ENCODE measurements at places on chromosomes 1 and 21.
A peak's percentile ranks its signal among the peaks of the same experiment; 100 is the strongest.

GRCh38 chr1:65254320-65255034 is 54.9 kb upstream of the DNAJC6 start:
- peak; percentile 53 for DNase-seq

DNA sequence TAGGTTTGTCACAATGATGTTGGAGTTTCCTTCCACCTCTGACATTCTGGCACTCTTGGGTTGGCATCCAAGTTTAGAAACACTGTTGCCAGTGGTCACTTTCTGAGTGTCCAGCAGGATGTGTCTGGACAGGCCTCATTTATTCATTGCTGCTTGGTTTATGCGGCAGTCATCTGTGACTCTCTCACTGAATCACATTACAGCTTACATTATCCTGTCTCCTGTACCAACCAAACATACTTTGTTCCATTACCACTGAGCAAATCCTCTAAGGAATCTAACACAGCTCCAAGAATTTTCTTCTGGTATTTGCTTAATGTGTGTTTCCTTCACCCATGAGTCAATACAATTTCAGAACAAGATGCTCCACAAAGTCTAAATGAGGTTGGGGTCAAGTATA is 19.9 kb downstream of the SGIP1 start:
- DNase-seq, result no peak

GRCh38 chr1:216614011-216614934 is 109.0 kb downstream of the ESRRG start:
- no peak for DNase-seq

DNA sequence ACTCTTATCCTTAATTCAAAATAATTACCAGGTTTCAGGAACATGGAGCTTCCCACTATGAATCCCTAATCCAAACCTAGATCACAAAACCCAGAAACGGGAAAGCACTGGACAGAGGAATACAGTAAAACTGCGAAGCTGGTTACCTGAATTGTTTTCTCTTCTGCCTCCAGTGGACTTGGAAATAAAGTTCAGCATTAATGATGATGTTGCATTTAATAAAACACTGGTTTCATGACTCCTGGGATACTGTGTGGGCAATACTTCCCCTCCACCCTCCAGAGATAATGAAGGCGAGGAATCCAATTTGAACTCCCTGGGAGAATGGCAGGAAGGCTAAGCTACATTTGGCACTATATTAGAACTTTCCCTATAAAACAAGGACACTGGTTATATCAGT is 65.1 kb downstream of the WLS start:
- no peak for DNase-seq

DNA sequence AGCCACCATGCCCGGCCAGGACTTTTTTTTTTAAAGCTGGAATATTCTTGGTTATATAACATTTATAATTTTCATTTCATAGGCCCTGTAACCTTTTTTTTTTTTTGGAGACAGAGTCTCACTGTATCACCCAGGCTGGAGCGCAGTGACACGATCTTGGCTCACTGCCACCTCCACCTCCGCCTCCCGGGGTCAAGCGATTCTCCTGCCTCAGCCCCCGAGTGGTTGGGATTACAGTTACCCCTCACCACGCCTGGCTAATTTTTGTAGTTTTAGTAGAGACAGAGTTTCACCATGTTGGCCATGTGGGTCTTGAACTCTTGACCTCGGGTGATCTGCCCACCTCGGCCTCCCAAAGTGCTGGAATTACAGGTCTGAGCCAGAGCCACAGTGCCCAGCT is 12.6 kb downstream of the ZYG11B start:
- DNase-seq, result no peak

GRCh38 chr1:157495285-157495684 is 57.0 kb downstream of the FCRL5 start:
- DNase-seq, result no peak

Data from stimulated activated CD8-positive, alpha-beta memory T cell treated with anti-CD3 and anti-CD28 coated beads, Interleukin-7, amount 100 ng/mL, for 1 hour (primary cell).